ENCODE measurements at places on chromosomes 7 and 10.

GRCh38 chr10:49231086-49231820, 43.1 kb upstream of the TMEM273 start:
- no peak for DNase-seq

DNA sequence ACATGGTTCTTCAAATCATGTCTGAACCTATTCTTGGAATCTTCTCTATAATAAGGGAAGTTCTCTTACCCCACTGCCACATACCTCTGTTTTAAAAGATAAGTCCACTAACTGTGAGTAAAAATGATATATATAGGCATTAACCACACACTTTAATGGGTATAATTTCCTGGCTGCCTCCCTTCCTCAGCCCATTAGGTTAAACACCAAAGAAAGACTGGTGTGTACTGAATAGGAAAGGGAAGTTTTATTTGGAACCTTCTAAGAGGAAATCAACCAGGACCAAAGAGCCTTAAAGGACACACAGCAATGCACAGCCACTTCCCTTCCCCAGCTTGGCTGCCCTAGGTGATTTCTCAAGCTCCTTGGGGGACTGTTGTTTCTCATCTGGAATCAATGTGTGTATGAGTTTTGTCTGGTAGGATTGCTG, 5.0 kb upstream of the WBP1L start:
- no peak for DNase-seq

DNA sequence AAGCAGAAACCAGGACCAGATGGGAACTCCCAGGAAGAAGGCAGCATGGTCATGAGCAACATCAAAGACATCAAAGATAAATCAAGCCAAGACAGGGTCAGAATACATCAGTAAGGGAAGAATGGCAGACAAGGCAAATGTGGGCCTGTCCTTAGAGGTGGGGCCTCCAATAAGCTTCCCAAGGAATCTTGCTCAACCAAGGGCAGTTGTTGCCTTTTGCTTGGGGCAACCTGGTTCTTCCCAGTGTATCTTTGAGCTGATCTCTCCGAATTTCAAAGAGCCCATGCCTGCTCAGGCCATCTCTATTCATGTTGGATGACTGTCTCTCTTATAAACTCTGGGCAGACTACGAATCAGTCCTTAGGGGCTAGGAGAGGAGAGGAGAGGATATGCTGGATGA, 68.4 kb upstream of the HABP2 start:
- DNase-seq = no peak

DNA sequence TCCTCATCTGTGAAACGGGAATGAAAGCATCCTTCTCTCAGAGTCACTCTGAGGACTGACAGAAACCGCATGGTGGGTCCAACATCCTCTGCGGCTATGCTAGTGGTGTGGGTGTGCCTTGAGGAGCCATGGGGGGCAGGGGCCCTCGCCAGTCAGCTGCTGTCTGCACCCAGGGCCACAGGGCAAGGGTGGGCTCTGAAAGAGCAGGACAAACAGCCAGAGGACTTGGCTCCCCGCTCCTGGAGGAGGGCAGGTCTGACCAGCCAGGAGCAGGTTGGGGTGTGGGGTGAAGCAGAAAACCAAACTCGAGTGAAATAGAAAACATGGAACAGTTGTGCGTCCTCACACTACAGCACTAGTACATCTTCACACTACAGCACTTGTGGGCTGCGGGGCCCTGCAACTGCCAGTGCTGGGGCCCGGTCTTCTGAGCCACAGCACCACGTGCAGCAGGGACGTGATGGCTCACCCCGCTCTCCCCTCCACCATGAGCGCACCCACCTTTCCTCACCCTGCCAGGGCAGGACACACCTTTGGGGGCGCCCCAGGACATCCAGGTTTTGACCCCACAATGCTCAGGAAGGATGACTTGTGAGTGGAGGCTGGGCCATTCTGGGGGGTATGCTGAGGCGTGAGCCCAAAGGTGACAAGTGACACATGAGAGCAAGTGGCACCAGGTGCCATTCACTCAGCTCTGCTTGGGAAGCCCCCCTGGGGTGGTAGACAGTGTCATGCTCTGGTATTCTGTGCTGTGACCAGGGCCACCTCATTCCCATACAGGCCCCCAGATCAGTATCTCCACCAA, 96.1 kb upstream of the RET start:
- DNase-seq = no peak

DNA sequence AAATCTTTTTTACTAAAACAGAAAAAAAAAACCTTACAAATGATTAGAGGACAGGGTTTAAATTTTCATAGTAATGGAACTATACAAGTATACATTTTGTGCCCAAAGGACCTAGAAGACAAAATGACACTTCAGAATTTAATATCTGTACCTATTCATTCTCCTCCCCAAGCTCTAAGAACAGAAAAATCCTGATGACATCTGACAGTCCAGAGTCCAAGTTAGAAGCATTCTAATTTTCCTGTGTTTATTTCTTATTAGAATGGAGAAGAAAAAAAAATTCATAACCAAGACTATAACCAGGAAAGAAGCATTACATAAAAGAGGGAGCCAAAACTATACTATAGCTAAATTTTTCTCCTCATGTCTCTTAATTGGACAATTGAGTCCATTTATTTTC, 138.9 kb upstream of the SLC13A1 start:
- DNase-seq = no peak

- no peak for DNase-seq
Measured at GRCh38 chr7:12670000-12670729, 17.3 kb upstream of the ARL4A start.

GRCh38 chr7:147478796-147479195, 1111.8 kb upstream of the C7orf33 start:
- no peak for DNase-seq

DNA sequence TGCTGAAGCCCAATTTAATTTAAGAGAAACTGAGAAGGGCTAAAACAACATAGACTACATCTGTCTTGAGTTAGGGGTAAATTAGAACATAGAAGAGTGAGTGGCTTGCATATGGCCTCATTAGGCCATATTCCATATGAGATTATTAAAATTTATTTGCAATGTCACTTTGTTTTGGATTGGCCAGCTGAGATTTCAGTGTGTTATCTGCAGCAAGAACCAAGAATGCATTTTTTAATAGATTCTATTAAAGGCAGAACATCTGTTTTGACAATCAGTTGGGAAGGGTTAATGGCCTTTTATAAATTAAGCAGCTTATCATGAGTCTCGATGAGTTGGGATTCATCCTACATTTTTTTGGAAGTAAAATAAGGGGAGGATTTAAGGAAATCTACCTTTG, 236.2 kb downstream of the DGKB start:
- DNase-seq = no peak

- DNase-seq = no peak
Measured at GRCh38 chr10:69803809-69804208, 2.1 kb downstream of the COL13A1 start.

DNA sequence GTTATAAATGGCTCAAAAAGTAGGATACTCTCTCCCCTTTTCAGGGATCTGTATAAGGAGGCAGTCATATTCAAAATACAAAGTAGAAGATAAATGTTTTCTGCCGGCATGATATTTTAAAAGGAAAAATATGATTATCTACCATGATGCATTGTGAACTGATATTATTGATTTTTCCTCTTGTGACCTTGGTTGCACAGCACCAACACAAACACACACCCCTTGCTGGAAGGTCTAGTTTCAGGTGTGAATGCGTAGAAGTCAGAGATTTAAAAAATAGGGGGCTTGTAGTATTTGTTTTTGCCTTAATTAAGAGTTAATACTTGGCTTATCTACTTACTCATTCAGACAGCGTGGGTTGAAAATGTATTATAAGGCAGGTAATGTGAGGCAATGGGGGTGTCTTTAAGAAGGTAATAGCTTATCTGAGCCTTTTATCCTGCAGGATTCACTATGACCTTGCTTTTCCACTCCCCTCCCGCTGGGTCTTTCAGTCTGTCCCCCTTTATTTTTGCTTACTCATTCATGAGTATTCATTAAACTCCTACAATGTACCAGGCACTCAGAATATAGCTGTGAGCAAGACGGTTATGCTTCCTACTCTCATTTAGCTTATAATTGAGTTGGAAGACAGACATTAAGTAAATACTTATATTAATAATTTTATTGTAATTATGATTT, 390.6 kb downstream of the SDK1 start:
- no peak for DNase-seq

DNA sequence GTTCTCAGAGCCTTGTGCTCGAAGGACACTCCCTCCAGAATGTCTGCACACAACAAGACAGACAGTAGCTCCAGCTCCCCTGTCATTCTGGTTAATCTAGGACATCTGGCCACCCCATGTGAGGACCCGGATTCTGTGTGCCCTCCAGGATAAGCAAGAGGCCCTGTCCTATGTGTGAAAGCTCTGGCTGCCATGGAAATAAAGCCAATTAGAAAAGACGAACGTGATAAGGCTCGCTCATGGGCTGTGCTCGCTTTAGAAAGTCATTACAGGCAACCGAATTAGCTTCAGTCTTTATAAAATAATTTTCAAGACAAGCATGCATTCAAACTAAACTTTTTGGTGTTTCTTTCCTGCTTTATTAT, 263.4 kb downstream of the INHBA start:
- DNase-seq = no peak

- DNase-seq = no peak
Measured at GRCh38 chr7:44580945-44581878, 819 bp downstream of the TMED4 start.

Measured in urothelium cell line (cell line).